ENCODE measurements at places on chromosomes 6 and 20. TPM values are rescaled to one million over a fixed set of nuclear protein-coding genes. Genes with fewer than 3 reads are reported as not detected.

TMC2 gene
- total RNA-seq, result not detected

ID4 gene
- total RNA-seq, result 5.2 TPM

RCAN2 gene
- total RNA-seq, result 2.3 TPM

KIF6 gene
- total RNA-seq, result 2.7 TPM

VIP gene
- not detected for total RNA-seq

RREB1 gene
- total RNA-seq, result 16.2 TPM

KIF25 gene
- not detected for total RNA-seq

OPRM1 gene
- total RNA-seq, result not detected

RAB44 gene
- not detected for total RNA-seq

WFDC5 gene
- total RNA-seq, result not detected

TMEM244 gene
- total RNA-seq, result not detected

COL9A1 gene
- total RNA-seq, result not detected

MYLK2 gene
- 0.15 TPM for total RNA-seq

LIME1 gene
- 0.12 TPM for total RNA-seq

TMEM151B gene
- not detected for total RNA-seq

EPPIN gene
- not detected for total RNA-seq

ALDH8A1 gene
- not detected for total RNA-seq

CCN6 gene
- total RNA-seq, result not detected

DYNLT2 gene
- 0.76 TPM for total RNA-seq

NRSN1 gene
- total RNA-seq, result not detected

FARS2 gene
- 24.7 TPM for total RNA-seq

SLC22A3 gene
- 0.94 TPM for total RNA-seq

B3GALT4 gene
- not detected for total RNA-seq

MGME1 gene
- 27.4 TPM for total RNA-seq

CST2 gene
- not detected for total RNA-seq

SYNDIG1 gene
- not detected for total RNA-seq

ZSCAN31 gene
- total RNA-seq, result 20.4 TPM

PI16 gene
- total RNA-seq, result not detected

HRH3 gene
- total RNA-seq, result not detected

HLA-DQB1 gene
- total RNA-seq, result not detected

C4A gene
- 5.6 TPM for total RNA-seq

PGBD1 gene
- 10.5 TPM for total RNA-seq

RRAGD gene
- 2.1 TPM for total RNA-seq

CENPW gene
- 43.3 TPM for total RNA-seq

TGM3 gene
- total RNA-seq, result not detected

CITED2 gene
- total RNA-seq, result 273 TPM

TMEM170B gene
- total RNA-seq, result 1.2 TPM

TCP11 gene
- total RNA-seq, result not detected

BEND6 gene
- 21.4 TPM for total RNA-seq

OR2B6 gene
- 0.27 TPM for total RNA-seq

MTG2 gene
- total RNA-seq, result 19.9 TPM

C6orf141 gene
- total RNA-seq, result 16.6 TPM

STX11 gene
- total RNA-seq, result 0.71 TPM

ARMH2 gene
- total RNA-seq, result not detected

SCRT2 gene
- not detected for total RNA-seq

MYT1 gene
- total RNA-seq, result not detected

PRR3 gene
- 21.2 TPM for total RNA-seq

VEGFA gene
- 65.8 TPM for total RNA-seq

SLC25A27 gene
- total RNA-seq, result 6.5 TPM
